Renal cortex interstitium (tissue), 15 donors: ENCODE measurements at places on chromosomes 6 and 20.

GRCh38 chr6:160160929-160161646 is 39.5 kb downstream of the SLC22A1 start:
- no peak for DNase-seq

DNA sequence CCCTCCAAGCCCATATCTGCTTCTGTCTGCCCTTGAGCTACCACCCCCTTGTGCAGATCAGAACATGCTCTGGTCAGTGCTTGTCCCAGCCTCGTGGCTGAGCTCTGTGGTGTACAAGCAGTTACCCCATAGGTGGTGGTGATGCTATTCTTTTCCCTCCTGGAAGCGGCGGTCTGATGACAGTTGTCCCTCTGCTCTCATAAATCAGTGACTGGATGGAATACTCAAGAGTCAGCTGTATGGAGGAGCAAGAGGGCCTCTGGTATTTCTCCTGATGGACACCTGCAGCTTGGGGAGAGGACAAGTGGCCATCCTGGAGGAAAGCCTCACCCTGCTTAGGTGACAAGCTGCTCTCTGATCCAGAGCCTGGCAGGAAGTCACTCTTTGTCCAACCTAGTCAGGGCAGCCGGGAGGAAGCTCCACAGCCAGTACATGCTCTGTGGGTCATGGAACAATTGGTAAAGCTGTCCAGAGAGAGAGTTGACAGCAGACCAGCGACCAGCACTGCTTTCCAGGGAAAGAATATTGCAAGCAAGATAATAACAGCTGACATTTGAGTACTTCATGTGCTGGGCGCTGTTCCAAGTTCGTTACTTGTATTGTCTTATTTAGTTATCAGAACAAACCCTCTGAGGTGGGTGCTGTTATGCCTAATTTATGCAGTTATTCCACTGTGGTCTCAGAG is 47.1 kb downstream of the SCAND1 start:
- DNase-seq: no peak

GRCh38 chr20:38645980-38646858 is 44.6 kb downstream of the ARHGAP40 start:
- DNase-seq: peak; percentile 41

DNA sequence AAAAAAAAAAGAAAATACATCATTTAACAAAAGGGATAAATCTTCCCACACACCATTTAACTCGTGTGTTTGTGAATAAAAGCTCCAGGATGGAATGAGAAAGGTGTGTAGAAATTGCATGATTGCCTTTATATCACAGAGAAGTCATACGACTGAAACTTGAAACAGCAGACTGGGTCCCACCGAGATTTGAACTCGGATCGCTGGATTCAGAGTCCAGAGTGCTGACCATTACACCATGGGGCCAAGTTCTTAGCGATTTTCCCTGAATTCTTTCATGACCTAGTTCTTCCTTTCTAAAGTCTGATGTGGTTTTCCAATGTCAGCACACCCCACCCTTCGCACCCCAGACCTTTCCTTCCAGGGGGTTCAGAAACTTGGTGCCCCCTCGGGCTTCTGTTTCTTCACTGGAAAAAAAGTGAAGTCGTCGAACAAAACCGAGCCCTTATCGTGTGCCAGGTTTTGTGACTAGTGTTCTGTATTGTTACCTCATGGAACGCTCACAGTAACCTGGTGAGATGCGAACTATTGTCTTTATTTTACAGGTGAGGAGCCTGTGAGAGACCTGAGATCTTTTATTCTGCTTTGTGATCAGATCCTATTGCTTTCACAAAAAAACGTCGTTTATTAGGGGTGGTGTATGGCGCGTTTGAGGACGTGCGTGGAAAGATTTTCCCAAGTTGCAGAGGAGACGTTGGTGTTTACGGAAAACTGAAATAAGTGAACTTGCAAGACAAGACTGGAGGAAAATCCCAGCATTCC is 120.8 kb downstream of the OR2B2 start:
- DNase-seq: no peak

DNA sequence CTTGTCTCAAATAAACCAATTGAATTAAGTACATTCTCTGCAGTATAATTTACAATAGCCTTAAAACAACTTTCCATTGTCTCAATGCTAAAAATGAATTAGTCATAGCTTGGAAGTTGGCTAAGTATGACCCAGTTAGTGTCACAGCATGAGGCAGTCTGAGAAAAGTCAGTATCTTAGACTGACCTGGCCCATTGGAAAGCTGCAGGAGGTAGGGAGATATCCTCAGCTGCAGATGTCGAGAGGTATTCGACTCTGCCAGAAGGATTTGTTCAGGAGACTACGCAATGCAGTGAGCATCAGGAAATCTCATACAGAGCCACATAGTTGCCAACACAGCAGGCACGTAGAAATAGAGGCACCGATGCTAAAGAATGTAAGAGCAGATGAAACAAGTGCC is 350.9 kb upstream of the NRSN1 start:
- no peak for DNase-seq

DNA sequence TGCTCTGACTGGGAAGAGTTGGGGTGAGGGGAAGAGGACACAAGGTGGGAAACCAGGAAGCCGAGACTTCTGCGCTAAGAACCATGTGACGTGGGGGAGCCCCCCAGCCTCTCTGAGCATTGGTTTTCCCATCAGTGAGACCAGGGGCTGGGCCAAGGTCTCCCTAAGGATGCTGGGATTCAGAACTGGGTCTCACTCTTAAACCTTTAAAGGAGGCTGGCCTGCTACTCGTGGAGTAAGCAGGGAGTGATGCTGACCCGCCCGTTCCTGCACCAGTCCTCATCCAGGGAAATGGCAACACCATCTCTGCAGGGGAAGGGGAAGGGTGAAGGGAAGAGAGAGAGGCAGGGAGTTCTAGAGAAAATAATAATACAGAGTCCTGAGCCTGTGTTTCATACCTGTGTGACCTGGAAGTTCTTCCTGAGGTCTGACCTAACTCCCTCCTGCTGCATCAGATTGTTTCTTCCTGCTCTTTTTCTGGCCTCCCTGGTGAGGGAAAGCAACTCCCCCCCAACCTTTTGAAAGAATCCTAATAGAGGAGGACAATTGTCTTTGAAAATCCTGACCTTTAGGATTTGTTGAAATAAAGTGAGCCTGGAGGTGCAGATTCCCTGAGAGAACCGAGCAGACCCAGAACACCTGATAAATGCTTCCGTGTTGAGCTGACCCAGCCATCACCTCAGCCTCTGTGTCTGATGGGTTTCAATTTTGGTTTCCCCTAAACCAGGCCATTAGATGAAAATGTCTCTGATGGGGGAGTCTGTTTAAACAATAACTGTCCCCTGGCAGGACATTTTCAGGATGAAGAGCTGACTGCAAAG is 3.0 kb upstream of the GRM4 start:
- DNase-seq: no peak

DNA sequence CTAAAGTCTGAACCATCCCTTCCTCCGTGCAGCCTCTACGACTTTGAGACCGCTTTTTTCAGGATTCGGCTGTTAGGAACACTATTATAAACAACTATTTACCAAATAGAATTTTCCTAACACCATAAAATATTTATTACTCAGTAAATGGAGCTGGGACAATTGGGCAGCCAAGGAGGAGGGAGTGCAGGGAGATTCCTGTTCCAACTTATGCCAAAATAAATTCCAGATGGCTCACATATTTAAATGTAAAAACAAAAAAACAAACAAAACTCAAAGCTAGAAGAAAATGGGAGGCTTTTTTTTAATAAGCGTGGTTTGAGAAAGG is 48.1 kb downstream of the TCP11 start:
- no peak for DNase-seq

DNA sequence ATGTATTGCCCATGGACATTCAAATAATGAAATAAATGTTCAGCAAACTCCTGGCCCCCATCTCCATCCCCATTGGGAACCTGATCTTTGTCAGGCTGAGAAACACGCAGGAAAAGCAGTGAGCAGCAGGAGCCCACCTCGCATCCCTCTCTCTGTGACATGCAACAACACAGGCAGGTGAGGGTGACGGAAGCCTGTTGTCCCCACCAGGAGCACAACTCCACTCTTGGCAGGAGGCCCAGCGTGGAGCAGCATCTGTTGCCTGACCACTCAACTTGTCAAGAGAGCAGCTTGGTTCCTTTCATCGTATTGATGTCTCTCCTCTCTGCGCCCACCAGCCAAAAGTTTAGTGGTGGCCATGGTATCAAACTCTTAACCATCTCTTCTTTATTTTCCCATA is 586.9 kb upstream of the ARID1B start:
- no peak for DNase-seq

DNA sequence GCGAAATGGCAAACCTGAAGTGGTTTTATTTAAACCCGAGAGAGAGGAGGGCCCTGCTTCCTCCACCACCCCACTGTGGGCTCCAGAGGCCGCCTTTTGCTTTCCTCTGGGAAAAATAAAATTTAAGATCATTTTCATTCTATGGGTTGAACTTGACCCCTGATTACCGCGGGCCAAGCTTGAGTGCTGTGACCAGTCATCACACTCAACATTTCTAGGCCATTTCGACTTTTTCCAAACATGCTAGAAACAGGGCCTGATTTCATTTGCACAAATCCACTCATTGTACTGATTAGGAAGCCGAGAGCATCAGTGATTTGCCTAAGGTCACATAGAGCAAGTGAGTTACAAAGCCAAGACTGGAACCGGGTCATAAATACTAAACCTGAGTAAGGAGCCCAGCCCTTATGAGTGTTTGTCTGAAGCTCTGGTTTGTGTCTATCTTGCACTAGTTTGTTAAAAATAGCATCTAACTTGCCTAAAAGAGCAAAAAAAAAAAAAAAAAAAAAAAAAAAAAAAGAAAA is 179.7 kb downstream of the DLL1 start:
- no peak for DNase-seq

DNA sequence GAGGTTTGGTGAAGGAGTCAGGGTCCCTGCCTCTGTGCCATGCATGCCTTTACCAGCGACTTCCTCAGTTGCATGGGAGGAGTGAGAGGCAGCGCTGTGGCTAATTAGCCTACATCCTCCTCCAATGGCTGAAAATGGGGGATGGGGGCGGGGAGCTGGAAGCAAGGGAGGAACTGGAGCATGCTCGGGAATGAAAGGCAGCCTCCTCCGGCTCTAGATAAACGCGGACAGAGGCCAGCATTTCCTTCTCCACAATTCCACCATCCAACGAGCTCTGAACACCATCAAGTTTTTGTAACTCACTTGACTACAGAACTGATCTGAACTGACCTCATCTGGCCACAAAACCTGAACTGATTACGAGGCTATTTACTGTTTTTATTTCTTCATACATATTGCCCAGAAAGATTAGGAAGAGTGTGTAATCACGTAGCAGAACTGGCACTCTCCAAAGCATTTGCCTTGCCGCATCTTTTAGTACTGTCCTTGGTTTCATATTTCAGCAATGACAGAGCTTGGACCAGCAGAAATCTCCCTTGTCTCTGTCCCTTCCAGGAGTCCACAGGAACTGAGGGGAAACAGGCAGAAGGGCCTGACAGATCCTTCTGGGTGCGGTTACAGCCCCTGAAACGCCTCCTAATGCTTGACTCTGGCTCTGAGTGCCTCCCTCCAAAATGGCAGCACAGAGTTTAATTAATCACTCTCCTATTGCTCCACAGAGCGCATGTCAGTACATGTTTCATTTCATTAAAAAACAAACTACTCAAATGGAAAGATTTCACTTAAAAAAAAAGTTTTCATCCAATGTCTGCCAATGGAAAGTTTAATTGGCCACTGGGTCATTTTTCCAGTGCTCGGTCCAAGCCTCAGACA is 58.2 kb upstream of the TRAF3IP2 start:
- peak; percentile 61 for DNase-seq

DNA sequence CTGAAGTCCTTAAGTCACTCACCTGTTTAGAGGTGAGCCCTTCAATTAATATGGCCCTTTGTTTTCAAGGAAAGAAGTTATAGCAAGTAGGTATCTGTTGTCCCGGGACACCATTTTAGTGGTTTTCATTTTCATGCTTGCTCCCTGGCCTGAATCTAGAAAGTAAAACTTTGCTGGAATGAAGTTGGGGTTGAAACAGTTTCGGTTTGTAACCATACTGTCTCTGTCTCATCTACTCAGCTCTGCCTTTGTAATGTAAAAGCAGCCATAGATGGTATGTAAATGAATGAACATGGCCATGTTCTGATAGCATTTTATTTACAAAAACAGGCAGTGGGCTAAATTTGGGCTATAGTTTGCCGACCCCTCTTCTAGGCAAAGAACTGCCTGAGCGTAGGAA is 64.9 kb upstream of the GNRH2 start:
- no peak for DNase-seq

GRCh38 chr6:15798533-15799255 is 135.9 kb upstream of the DTNBP1 start:
- no peak for DNase-seq

- no peak for DNase-seq
Measured at GRCh38 chr20:22921595-22922421, 113.3 kb upstream of the SSTR4 start.

GRCh38 chr6:5403609-5404008 is 142.3 kb downstream of the FARS2 start:
- DNase-seq: no peak

DNA sequence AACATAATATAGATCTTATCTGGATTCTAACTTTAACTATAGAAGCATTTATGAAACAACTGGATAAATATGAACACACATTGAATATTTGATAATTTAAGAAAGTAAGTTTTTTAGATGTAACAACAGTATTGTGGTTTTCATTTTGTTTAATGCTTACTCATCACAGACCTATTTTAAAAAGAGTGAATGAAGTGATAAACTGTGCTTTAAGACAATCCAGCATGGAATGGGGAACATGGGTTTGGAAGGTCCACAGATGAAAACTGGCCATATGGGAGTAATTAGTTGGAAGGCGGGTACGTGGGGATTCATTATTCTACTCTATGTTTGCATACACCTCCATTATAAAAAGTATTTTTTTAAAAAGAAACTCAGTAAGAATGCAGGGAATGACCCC is 21.2 kb downstream of the EPB41L2 start:
- DNase-seq: no peak

DNA sequence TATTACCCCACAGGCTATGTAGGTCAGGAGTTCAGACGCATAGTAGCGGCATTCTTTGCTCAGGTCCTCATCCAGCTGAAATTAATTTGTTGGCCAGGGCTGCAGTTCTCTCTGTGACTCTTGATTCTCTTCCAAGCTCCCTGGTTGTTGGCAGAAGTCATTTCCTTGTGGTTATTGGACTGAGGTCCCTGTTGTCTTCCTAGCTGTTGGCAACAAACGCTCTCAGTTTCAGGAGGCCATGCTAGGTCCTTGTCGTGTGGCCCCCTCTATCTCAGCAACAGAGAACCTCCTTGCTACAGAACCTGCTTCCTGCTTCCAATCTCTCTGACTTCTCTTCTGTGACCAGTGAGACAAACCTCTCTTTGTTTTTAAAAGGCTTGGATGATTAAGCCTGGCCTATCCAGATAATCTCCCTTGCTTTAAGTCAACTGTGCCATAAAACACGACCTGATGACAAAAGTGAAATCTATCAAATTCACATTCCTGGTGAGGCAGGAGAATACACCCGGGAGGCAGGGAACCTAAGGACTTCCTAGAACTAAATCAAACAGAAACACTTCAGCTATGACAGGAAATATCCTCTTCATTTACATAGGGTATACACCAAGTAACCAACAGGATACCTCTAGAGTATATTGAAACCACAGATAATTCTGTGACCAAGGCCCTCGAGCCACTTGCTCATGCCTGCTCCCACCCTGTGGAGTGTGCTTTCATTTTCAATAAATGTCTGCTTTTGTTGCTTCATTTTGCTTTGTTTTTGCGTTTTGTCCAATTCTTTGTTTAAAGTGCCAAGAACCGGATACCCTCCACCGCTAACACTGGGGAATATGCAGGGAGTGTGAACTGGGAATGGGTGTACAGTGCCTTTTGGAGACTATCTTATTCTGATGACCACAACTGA is 196.0 kb downstream of the BTBD3 start:
- DNase-seq: no peak
